MM.1S (cell line): ENCODE measurements at places on chromosomes 7 and 10.

DNA sequence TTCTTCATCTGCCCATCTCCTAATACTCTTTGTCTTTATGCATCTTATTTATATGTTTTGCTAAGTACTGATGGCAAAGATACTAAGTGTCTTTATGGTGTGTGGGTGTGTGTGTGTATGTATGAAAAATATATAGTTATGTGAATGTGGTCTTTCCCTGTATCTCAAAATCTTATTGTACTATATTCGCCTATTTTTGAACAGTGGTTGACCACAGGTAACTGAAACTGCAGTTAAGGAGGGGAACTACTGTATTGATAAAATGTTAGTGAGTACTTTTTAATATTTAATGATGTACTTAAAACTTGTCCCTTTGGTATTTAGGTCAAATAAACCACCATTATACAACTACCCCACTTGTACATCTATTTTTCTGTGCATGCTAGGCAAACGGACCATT is 85.9 kb downstream of the ADD3 start:
- peak; percentile 14 for DNase-seq

DNA sequence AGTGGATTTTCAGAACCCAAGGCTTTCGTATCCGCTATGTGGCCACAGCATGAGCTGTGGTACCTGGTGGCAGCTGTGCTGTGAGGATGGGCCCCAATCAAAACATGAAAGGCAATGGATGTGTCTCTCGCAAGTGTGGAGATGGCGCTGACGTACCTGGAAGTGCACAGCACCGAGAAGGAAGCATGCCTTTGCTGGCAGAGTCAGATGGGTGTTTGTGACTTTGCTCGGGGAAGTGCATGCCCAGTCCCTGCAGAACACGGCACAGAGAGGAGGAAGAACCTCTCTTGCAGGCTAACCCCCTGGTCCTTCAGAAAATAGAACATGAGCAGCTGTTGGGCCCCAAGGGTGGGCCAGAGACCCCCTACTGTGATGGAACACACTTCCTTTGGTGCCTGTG is 654.1 kb upstream of the ZWINT start:
- DNase-seq = no peak

DNA sequence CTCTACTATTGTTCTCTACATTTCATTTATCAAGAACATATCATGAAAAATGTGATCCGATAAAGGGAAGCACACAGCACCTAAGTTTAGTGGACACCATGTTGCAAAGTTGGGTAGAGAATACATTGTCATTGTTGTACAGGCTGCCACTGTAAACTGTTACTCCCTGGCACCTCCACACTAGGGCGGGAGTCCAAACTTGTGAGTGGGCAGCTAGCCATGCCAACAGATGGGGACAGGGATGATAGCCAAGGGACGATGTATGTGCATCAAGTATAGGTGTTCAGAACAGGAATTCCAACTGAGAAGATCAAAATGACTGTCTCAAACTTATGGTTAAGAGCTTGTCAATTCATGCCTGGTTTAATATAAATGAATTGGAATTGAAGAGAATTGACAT is 31.1 kb upstream of the COMMD3 start:
- no peak for DNase-seq

- no peak for DNase-seq
These were observed 708.4 kb downstream of the POM121L12 start for GRCh38 chr7:53743697-53744402.

DNA sequence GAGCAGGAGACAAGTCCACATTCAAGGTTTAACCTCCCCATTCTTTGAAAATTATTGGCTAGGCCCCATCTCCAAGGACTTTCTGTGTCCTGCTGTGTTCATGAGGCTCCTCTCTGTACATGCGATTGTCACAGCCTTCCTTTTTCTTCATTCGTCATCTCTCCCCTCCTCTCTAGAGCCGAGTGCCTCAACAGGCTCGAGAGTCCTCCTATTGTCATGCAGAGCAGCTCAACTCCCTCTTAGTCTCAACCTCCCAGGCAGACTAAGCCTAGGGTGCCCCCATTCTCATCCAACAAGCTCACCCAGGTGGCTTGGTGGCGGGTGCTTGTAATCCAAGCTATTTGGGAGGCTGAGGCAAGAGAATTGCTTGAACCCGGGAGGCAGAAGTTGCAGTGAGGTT is 35.1 kb upstream of the SAMD8 start:
- DNase-seq = no peak

DNA sequence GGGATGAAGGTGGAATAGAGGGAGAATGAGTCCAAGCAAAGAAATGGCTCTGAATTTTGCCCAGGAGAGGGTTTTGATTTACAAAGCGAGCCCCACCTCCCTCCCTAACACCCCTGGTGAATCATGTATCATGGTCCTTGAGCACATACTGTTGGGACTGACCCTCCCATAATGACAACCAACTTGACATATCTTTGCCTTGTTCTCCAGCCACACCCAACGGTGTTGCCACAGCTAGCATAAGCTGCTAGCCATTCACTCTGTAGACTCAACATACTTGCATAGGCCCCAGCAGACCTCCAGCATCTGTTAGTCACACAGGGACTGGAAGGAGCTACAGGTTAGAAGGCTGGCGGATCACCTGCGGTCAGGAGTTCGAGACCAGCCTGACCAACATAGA is 538.5 kb downstream of the KCNMA1 start:
- DNase-seq = no peak

DNA sequence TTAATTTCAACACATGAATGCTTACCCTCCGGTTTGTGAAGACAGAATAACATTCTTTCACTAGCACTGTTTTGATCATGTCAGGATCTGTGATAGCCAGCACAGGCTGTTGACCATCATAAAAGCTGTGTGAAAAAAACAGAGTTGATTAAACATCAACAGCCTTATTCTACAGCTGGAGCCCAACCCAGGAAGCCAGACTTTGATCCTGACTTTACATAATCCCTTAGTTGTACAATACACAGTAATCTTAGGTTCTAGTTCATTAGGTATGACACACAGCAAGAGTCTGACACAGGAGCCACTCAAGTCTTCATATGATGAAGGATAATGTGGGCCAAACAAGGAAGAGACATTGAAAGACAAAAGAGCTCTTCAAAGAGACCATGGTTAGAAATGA is 11.4 kb downstream of the CYP3A4 start:
- DNase-seq = no peak

DNA sequence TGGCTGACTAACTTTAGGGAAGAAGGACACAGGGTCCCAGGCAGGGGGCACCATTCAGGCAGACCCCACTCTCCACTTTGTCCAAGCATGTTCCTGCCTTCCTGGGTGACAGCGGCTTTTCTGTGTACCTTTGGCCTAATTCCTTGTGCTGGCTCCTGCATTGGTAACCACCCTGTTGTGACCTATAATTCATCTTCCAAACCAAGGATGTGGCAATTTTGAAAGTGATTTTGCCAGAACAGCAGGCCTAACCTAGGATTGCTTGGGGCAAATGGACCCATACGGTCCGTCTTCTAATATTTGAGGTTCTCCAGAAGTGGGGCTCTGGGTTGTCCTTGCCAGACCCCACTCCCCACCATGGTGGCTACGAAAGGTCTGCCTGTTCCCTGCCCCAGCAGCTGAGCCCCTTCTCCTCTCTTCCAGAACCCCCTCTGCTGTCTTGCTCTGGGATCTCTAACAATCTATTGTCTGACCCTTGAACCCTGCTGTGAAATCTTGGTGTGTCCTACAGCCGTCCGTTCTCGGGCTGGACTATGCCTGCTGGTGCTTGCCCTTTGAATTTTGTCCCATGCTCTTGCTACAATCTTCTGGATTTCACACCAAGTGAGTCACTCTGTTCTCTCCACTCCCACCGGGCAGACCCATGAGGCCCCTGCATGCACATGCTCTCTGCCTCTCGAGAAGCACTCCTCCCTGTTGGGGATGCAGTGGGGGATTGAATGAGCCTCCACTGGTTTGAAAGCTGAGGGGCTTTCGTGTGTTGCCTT is 316.0 kb downstream of the CXCL12 start:
- DNase-seq = no peak

DNA sequence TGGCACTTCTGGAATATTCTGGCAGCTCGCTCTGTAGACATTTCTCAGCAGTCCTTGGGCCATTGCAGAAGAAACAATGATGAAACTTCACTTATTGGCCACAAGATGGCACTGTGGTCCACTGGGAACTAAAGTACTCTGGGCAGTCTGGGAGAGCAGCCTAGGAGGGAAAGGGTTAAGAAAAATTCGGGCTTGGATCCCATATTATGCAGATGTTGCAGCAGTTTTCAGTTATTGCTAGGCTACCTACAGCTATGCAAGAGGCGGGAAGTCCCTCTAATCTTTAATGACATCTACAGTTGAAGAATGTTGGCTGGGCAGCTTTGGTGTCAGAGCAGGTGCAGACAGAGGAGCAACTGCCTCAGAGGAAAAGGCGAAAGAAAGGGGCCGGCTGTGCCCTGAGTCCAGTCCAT is 201.7 kb upstream of the PRSS58 start:
- DNase-seq = peak; percentile 95

DNA sequence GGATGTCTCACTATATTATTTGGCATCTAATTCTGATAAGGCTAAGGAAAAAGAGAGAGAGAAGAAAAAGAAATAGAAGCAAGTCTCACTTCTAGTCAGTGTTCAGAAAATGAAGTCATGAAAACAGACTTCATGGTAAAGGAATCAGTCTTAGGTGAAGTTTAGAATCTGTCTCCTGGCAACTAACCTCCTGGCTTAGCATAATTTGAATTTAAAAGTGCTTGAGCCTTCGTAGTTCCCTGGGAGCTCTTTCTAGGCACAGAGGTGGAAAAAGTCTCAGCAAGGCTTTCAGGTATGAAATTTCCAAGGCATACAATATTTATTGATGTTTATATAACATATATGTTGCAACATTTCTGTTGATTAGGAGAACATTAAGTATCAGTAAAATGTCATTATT is 10.4 kb downstream of the CHRM2 start:
- DNase-seq = no peak

DNA sequence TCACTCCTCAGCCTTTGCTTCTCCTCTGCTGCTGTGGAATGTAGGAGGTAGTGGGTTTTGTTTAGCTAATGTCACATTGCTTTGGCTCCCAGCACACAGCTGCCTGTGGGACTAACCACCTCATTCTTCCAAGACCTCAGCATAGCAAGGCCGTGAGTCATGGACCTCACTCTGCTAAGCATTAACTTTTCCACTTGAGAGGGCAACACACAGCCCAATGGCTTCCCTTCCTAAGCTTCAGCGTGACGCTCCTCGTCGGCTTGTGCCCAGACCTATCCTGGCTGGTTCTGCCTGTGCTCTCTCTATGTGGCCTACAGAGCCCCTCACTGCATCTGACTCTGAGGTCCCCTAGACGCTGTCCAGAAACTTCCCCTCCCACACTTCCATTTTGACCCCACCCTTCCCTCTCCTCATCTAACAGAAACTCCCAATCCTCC is 23.3 kb downstream of the MYOF start:
- no peak for DNase-seq

- no peak for DNase-seq
These were observed 675.2 kb downstream of the LRMDA start for GRCh38 chr10:76106611-76107010.

DNA sequence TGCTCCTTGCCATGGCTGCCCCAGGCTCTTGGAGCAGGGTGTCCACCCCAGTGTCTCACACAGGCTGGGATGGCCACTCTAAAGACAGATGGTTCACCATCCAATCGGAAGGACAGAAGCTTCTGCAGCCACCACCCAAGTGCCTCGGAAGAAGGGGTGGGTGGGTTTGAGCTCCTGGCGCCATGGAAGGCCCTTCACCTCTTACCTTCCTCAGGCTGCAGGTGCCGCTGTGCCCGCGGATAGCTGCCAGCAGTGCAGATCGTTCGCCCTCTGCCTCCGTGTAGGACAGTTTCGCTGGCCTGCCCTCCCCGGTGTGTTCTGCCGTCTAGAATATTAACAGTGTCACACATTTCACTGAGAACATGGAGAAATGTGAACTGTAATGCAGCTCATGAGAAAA is 243.6 kb upstream of the GRB10 start:
- DNase-seq = no peak

DNA sequence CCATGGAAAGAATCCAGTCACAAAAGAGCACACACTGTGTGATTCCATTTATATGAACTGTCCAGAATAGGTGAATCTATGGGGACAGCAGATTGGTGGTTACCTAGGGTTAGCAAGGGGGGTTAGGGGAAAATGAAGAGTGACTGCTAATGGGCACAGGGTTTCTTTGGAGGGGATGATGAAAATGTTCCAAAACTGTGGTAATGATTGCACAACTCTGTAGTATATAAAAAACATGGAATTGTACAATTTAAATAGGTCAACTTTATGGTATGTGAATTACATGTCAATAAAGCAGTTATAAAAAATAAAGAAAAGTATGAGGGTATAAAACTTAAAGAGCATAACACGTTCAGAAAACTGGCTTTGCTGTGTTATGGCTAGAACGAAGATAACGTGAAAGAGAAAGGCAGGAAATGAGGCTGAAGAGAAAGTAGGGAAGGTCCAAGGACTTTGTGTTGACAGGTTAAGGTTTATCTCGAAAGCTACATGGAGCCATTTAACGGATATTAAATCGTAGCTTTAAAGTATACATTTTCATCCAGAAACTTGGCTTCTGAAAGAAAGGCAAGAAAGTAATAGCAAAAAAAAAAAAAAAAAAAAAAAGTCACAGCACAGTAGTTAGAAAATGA is 26.4 kb upstream of the MSS51 start:
- no peak for DNase-seq

DNA sequence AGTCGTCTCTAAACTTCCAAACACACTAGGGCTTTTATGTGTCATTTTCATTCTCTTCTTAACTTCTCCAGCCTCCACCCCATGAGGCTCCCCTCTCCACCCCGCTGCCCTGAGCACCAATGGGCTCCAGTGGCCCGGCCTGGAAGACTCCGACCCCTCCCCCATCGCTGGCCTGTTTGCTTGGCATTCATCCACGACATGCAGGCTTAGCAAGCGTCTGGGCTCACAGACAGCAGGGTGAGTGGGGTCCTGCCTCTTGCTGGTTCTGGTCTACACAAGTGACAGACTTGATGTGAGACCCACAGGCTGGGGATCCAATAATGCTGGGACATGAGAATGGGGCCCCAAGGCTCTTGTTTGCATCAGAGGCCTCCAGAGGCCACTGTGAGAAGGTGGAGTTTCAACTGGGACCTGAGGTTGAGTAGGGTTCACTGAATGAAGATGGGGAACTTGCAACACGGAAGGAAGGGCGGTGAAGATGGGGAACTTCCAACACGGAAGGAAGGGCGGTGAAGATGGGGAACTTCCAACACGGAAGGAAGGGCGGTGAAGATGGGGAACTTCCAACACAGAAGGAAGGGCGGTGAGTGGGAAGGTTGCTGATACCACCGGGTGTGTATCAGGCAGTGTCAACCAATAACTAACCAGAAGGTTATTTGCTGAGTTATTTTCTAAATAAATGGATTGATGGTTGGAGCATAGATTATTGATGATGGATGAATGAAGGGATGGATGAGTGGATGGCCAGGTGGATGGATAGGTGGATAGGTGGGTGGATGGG is 14.0 kb downstream of the KNDC1 start:
- DNase-seq = no peak

- DNase-seq = no peak
These were observed 198.1 kb upstream of the LYZL2 start for GRCh38 chr10:30827531-30828120.

DNA sequence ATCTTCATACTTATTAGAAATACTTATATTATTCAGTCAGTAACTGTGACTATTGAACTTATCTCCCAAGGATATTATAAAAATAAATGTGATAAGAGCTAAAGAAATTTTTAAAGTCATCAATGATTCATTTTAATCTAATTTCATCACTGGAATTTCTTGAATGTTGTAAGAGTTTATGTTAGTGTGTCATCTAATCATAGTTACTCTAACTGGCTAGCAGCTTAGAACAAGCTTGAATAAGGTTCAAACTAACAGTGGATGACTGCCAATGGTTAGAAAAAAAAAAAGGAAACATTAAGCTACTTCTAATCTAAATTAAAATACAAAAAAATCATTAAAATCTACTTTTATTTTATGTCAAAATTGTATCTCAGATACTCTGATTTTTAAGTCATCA is 1066.3 kb downstream of the CNTNAP2 start:
- DNase-seq = no peak
